Fibroblast of skin of left biceps (primary cell): ENCODE measurements at places on chromosomes 2 and 18.

DNA sequence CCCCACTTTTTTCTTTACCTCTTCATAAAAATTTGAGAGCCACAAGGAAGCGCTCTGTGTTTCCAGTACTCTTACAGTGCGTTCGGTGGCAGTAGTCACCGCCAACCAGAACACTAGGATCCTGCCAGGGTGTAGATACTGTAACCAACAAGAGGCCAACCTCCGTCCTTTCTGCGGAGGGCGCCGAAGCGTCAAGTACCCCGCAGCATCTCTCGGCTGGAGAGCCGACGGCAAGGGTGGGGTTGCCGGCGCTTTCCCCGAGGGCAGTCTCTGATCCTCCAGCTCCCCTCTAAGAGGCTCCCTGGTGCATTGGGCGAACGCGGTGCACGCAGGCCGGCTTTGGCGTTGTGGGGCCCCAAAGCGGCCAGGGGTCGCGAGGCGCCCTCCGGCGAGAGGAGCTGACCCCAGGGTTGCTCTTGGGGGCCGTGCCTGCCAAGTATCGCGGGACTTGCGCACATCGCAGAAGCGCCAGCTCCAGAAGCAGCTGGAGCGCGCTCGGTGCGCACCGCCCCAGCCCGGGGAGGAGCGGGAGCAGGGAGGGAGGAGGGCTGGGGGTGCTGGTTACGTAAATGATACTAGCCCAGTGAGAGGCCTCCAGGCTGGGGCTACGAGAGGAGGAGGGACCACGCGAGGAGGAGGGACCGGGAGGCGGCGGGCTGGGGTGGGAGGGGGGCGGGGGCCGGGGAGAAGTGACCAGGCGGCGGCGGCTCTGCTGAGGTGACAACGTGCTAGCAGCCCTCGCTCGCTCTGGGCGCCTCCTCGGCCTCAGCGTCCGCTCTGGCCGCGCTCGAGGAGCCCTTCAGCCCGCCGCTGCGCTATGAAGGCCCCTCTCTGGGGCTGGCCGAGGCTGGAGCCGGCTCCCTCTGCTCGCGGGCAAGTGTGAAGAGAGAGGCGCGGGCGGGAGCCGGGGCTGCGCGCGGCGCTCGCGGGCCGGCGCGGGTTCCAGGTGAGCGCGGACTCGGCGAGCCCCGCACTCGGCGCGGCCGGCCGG, at the start of gene GALNT13:
Gene GALNT13, plus strand, starts transcription at position 692 of the 991 bp plus-strand sequence.
- no peak for DNase-seq

GRCh38 chr2:6362671-6363450, 502.8 kb downstream of the CMPK2 start:
- no peak for DNase-seq

GRCh38 chr18:57023275-57023882, 123.5 kb upstream of the BOD1L2 start:
- no peak for DNase-seq

DNA sequence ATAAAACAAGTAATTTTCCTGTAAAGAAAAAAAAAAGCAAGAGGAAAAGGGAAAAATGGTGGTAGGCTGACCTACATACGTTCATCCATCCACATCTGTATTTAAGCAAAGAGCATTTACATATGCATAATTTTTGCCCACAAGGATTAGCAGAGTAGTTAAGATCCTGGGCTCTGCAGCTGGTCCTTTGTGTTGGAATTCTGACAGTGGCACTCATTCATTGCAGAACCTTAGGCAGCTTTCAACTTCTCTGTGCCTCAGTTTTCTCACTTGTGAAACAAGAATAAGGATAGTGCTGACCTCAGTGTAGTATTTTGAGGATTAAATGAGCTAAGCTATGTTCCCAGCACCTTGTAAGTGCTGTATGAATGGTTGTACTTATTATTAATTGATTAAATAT, 211.3 kb downstream of the ARL4C start:
- no peak for DNase-seq

DNA sequence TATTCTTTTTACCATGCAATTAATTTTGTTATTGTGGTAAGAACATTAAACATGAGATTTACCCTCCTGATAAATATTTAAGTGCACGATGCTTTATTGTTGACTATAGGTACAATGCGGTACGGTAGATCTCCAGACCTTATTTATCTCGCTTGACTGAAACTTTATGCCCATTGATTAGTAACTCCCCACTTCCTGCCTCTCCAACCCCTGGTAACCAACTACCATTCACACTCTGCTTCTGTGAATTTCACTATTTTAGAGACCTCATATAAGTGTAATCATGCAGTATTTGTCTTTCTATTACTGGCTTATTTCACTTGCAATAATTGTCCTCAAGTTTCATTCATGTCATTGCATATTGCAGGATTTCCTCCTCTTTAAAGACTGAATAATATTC, 195.7 kb upstream of the ID2 start:
- DNase-seq, result no peak

DNA sequence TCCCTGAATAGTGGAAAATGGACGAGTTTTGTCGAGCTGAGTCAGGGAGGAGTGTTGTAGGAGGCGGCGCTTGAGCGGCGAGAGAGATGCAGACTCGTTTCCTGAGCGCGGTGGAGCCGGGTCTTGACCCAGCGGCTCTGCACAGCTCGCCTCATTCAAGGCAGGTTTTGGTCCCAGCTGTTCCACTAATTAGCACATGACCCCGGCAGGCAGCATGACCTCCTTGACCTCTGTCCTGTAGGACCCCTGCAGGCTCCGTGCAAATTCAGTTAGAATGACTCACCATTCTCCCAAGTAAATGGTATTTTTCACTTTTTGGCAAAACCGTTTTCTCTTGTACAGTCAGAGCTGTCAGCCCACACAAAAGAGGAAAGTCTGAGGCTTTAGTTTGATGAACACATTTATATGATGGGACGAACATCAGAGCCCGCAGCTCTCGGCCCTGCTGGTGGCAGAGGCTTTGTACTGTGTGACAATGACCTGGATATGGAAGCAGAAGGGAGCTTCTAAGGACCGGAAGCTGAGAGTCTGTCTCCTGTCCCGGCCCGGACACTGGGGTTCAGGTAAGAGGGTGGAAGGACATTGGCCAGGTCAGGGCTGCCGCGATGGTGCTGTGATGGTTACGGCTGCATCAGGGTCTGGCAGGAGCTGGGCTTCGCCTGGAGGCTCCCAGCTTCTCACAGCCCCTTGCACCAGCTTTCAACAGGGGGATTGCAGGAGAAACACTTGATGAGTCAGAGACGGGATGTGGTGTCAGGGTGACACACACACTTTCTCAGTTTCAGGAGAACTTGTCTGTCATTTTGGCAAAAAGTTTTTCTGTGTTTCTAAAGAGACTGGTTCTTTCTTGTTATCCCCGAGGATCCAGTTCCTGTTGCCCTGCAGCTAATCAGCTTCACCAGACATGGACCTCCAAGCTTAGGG, 29.9 kb upstream of the ALKAL2 start:
- peak; percentile 25 for DNase-seq

- no peak for DNase-seq
These were observed 41.3 kb upstream of the YPEL5 start for GRCh38 chr2:30105556-30105955.

DNA sequence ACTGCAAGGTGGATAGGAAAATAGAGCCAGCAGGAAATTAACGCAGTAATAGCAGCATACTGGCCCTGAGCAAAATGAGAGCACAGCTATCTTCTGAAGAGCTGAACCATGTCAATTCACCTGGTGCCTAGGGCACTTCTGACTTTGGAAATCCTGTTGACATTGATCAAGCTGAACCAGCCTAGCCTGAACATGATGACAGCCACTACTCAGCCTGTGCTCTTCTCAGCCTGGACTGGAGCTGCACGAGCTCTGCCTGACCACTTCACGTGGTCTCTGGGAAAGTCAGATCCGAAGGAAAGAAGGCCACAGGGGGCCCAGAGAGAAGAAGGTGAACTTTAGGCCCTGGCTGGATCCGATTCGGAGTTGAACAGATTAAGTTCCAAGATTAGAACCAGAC, 421.9 kb downstream of the LPIN1 start:
- DNase-seq, result no peak

DNA sequence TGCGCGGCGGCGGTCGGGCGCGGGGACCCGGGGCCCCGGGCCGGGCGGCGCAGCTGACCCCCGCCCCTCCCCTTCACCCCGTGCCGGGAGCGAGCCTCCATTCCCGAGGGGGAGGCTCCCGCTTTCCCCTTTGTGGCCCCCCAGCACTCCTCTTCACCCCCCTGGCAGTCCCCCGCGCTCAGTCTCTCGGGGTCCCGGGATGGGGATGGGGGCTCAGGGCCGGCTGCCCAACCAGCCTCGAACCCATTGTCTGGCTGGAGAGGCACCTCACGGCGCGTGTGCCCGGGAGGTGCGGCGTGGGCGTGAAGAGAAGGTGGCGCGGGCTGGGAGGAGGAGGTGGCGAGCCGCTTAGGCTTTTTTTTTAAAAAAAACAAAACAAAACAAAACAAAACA, 748 bp downstream of the FMNL2 start:
- DNase-seq, result no peak

DNA sequence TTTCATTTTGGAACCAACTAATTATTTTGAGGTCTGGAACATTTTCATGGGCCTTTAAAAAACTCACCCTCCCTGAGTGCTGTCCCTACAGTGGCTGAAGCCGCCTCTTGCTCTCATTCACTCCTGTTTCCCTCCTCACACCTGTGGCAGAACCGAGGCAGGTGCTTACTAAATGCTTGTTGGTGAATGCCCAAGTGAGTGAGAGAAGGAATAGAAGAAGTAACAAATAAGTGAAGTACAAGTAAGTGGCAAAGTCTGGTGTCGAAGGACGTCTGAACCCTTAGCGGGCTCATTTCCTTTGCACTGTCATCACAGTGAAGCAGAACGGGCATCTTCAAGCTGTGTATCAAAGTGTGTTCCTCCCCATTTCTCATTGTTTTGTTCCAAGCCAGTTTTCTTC, 135.2 kb downstream of the RHBDD1 start:
- no peak for DNase-seq

GRCh38 chr2:42876326-42876751, 84.0 kb upstream of the HAAO start:
- no peak for DNase-seq

DNA sequence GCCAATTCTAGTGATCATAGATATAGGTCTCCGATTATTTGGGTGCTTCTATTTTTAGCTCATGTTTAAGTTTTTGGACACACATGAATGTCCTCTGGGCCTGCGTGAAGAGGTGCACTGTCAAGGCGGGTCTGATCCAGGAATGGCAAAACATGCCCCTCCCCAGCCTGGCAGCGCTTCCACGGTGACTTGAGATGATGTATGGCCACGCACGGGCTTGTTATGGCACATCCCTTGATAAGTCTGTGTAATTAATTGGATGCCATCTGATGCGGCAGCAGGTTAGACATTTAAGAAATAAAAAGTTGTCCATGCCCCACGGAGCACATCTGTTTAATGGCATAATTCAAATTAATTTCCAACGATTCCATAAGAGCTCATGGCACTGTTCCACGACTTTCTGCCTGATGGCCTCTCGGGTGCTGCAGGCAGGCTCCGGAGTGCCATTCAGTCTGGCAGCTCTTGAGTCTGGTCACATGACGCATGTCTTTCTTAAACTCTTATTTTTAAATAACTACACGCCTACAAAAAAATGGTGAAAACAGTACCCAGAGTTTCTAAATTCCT, 151.4 kb downstream of the ACKR3 start:
- DNase-seq, result no peak

GRCh38 chr2:219225350-219225749, 4.1 kb downstream of the ATG9A start:
- DNase-seq, result no peak
